NCI-H2107 (cell line): ENCODE measurements at places on chromosomes 16 and 17.

DNA sequence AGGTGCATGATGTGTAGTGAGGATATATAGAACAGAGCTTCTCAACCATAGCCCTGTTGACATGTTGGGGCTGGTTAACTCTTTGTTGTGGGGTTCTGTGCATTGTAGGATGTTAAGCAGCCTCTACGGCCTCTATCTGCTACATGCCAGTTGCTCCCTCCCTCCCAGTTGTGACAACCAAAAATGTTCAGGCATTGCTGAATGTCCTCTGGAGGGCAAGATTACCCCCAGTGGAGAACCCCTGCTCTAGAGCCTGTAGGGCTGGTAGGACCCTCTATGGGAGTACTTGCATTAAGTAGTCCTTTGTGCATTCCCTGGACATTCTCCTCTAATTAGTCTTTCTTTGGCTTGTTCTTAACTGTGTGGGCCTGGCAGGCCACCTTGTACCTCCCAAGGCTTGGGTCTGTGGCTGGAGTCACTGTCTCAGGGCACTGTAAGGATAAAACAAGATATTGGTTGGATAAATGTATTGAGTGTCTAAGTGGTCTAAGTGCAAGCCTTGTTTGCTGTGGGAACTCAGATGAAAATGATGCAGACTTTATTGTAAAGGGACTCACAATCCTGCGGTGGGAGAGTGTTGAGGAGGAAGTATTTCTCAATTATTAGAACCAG lies 19.8 kb upstream of the MYO1D start:
- no peak for DNase-seq

DNA sequence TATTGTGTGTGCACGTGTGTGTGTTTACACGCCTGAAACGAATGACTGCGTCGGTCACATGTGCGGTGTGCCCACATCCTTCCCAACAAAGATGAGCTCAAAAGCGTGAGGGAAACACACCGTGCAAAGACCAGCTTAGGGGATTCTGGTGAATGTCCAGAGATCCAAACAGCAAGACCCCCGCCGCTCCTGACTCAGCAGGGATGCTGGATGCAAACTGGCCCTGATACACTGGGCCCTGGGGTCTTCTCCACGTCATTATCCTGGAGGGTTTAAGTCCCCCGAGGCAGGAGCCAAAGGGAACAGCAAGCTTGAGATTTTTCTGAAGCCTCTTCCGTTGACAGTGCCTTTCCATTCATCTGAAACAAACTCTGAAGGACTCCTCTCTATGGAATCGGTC lies 59.2 kb downstream of the TBC1D16 start:
- no peak for DNase-seq

DNA sequence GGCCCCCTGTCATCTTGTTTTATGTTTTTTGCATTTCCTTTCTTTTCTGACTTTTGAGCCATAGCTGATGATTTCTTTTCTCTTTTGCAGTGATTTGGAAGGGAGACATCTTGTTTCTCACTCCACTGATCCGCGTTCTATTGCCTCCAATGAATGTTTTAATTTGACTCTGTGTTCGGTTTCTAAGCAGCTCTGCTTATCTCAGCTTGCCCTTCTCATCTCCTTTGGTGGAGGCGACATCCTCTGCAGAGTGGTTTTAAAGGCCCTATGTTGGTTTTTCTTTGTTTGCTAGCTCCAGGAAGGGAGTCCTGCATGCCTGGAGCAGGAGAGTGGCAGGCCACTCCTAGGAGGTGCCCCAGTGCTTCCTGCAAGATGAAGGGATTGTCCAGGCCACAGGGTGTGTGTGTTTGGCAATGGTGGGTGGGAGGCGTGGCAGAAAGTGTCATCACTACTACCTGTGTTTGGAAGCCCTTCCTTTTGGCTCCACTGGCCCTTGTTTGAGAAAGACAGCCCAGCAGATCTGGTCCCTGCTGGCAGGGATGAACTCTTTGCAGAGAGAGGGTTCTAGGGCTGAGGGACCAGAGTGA lies 13.6 kb downstream of the SMPD3 start:
- no peak for DNase-seq

GRCh38 chr17:41959030-41959335 lies 7.6 kb upstream of the CNP start:
- no peak for DNase-seq

GRCh38 chr16:83134638-83135037 lies 507.9 kb downstream of the CDH13 start:
- DNase-seq = no peak

DNA sequence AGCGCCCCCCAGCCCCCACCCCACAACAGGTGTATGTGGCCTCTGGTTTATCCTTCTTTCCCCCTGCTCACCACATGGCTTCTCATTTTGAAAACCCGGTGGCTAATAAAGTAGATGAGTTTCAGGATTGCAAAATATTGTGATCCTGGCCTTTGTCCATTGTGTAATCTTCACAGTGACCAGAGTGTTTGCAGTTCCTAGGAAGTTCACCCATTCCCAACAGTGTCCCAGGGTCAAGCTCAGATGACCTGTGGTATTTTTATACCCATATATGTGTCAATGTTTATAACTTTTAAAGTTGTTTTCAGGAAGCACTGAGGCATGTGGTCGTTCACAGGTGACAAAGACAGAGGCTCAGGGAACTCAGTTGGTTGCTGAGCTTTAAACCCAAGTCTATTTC lies 721.9 kb downstream of the WWOX start:
- DNase-seq = no peak

DNA sequence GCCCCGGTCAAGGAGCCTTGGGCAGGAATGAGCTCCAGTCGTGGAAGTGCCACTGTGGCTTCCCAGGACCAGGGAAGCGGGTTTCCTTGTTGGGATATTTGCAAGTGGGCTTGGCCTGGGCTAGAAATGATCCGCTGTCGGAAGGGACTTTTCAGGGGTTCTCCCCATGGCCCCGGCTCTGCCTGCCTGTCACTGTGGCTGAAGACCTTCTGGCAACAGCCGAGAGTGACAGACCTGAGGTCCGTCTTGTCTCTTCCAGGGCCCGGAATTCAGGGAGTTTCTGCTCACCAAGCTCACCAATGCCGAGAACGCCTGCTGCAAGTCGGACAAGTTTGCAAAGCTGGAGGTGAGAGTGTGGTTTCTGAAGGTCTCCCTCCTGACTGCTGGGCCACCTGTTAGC lies 57.7 kb downstream of the OR1D5 start:
- no peak for DNase-seq

GRCh38 chr17:66837885-66838665 lies 3.2 kb downstream of the CACNG5 start:
- DNase-seq = no peak
